H9 (cell line): ENCODE measurements at places on chromosomes 4 and X.

- no peak overlapping the region for H3K4me3 ChIP-seq
- H3K27ac ChIP-seq, result no peak overlapping the region
- H3K27me3 ChIP-seq, result no peaks in the 10 kb centered on the region
- H3K36me3 ChIP-seq, result peaks cover 3% of the 10 kb centered on the region; the same call in 1 of the 2 replicates
Measured at GRCh38 chrX:46710425-46710824, 48.5 kb downstream of the SLC9A7 start.

DNA sequence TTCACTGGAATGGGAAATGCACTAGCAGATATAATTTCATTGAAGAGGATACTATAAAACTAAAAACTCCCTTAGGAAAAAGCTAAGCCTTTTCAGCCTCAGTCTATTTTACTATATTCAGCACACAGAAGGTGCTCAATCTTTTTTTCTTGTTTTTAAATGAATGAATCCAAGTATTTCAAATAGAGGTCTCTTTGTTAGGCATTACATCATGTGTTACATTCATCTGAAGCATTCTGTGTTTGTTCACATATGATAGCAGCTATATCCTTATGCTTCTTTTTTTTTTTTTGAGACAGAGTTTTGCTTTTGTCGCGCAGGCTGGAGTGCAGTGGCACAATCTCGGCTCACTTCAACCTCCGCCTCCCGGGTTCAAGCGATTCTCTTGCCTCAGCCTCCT is 278.4 kb downstream of the CAMK2D start:
- no peak overlapping the region for H3K4me3 ChIP-seq
- no peak overlapping the region for H3K27ac ChIP-seq
- H3K27me3 ChIP-seq, result no peaks in the 10 kb centered on the region
- no peak for DNase-seq
- H3K36me3 ChIP-seq, result no peaks in the 10 kb centered on the region

GRCh38 chrX:151984902-151985301 is 10.4 kb upstream of the GABRE start:
- H3K27ac ChIP-seq, result no peak overlapping the region
- no peaks in the 10 kb centered on the region for H3K27me3 ChIP-seq
- no peak for DNase-seq
- H3K36me3 ChIP-seq, result no peaks in the 10 kb centered on the region; the same call in 1 of the 3 replicates
- H3K4me1 ChIP-seq, result no peaks in the 10 kb centered on the region
- no peak overlapping the region for H3K4me3 ChIP-seq

DNA sequence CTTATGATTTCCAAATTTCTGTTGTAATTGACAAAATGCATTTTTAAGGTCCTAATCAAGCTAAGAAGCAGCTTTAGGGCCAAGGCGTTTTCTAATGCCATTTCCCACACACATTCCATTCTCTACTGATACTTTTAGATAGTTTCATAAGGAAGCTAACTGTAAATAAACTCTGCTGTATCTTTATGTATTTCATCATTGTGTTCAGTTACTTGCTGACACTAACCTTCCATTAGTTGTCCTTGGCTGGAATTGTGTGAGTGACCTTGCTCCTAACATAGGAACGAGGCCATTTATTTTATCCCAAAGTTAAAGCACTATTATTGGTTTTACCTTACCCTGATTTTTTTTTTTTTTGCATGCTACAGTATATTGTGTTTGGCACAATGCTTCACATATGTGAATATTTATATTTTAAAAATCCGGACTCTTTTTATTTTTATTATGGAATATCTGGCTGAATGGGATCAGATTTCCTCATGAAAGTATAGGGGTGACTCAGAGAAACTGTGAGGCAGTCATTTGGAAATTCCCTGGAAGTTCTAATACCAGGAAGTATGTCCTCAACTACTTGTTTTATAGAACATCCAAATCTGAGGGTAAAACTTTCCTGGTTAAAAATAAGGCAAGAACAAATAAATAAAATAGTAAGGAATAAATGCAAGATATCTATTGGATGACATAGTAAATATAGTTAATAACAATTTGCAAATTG is 62.7 kb upstream of the SORBS2 start:
- no peaks in the 10 kb centered on the region for H3K27me3 ChIP-seq
- no peaks in the 10 kb centered on the region for H3K36me3 ChIP-seq
- no peaks in the 10 kb centered on the region for H3K4me1 ChIP-seq
- no peak overlapping the region for H3K27ac ChIP-seq

GRCh38 chr4:153152501-153153338 is 51.5 kb upstream of the TRIM2 start:
- no peak overlapping the region for H3K27ac ChIP-seq
- no peak for DNase-seq
- H3K27me3 ChIP-seq, result peaks cover 16% of the 10 kb centered on the region; the same call in 1 of the 2 replicates
- peak overlapping the region; percentile 69 for H3K4me3 ChIP-seq

- no peak overlapping the region for H3K27ac ChIP-seq
- no peaks in the 10 kb centered on the region for H3K27me3 ChIP-seq
- no peaks in the 10 kb centered on the region for H3K36me3 ChIP-seq
- no peak for DNase-seq
Measured at GRCh38 chr4:6368601-6369000, 99.0 kb downstream of the WFS1 start.

DNA sequence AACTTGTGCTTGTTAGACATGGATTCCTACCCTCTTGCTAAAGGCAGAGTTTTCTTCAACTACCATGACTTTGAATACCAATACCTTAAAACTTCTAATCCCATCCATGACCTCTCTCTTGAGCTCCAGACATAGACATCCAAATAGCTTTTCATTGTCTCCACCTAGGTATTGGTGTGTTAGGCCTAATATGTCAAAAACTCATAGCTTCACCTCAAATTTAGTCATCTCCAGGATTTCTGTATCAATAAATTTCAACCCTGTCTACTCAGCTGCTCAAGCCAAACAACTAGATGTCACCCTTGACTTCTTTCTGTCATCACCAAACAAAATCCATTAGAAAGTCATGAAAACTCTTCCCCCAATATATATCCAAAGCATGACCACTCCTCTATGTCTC is 617.7 kb upstream of the GRIA3 start:
- peaks cover 4% of the 10 kb centered on the region; the same call in 1 of the 2 replicates for H3K36me3 ChIP-seq
- H3K4me3 ChIP-seq, result no peak overlapping the region
- H3K27ac ChIP-seq, result no peak overlapping the region

GRCh38 chr4:24476282-24476681 is 108.1 kb downstream of the DHX15 start:
- no peak overlapping the region for H3K27ac ChIP-seq
- peaks cover 7% of the 10 kb centered on the region; the same call in 1 of the 2 replicates for H3K4me1 ChIP-seq
- DNase-seq, result no peak
- H3K4me3 ChIP-seq, result no peak overlapping the region

- H3K36me3 ChIP-seq, result peaks cover 6% of the 10 kb centered on the region
- H3K4me1 ChIP-seq, result no peaks in the 10 kb centered on the region
- H3K27me3 ChIP-seq, result no peaks in the 10 kb centered on the region
- H3K27ac ChIP-seq, result no peak overlapping the region
Measured at GRCh38 chr4:187042251-187042650, 318.6 kb upstream of the FAT1 start.

- no peaks in the 10 kb centered on the region for H3K4me1 ChIP-seq
- no peaks in the 10 kb centered on the region for H3K27me3 ChIP-seq
- H3K27ac ChIP-seq, result no peak overlapping the region
- no peak for DNase-seq
- H3K36me3 ChIP-seq, result peaks cover 3% of the 10 kb centered on the region; the same call in 1 of the 2 replicates
- no peak overlapping the region for H3K4me3 ChIP-seq
Measured at GRCh38 chr4:19774690-19775256, 476.9 kb upstream of the SLIT2 start.

- no peaks in the 10 kb centered on the region for H3K27me3 ChIP-seq
Measured at GRCh38 chrX:49761481-49761880, 65.7 kb upstream of the PAGE1 start.

DNA sequence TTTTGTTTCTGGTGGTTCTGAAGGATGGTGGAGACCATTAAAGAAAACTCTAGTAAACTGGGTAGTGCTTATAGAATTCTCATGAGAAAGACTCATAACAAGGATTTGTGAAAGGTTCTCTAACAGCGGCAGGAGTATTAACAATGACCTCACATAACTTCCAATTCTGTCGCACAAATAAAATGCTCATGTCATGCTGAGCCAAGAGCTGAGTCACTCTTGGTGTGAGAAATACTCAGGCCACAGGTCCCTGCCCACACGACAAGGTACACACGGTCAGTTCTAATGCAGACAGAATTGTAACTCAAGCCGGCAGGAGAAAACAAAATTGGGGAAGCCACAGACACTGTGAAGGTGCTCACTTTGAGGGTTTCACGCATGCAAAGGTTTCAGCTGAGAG is 34.4 kb upstream of the C4orf50 start:
- H3K4me1 ChIP-seq, result no peaks in the 10 kb centered on the region
- no peaks in the 10 kb centered on the region for H3K27me3 ChIP-seq
- DNase-seq, result no peak
- H3K4me3 ChIP-seq, result no peak overlapping the region
- no peak overlapping the region for H3K27ac ChIP-seq
- no peaks in the 10 kb centered on the region for H3K36me3 ChIP-seq

GRCh38 chr4:171353535-171353934 is 459.7 kb upstream of the GALNTL6 start:
- no peaks in the 10 kb centered on the region for H3K27me3 ChIP-seq
- DNase-seq, result no peak
- no peaks in the 10 kb centered on the region for H3K4me1 ChIP-seq
- no peaks in the 10 kb centered on the region for H3K36me3 ChIP-seq
- no peak overlapping the region for H3K4me3 ChIP-seq
